ENCODE measurements at places on chromosomes 5 and 9.
A peak's percentile ranks its signal among the peaks of the same experiment; 100 is the strongest.

GRCh38 chr5:55847837-55848236 is 3.3 kb upstream of the IL31RA start:
- peak; percentile 74 for DNase-seq

GRCh38 chr5:127957701-127958239 is 125.8 kb upstream of the SLC12A2 start:
- DNase-seq = no peak

DNA sequence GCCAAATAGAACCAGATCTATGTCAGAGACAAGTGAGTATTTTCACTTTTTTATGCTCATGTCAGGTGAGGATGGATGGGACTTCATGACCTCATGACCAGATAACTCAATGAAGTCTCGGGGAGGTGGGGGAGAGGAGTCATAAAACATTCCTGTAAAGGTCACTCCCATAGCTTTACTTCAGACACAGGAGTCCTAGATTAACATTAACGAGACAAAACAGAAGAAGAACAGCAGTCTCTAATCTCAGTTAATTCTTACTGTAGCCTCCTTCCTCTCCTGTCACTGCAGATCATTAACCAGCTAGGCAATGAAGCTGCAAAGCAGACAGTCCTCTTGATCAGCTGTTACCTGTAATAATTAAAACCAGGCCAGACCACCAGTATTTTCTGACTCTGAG is 11.2 kb downstream of the CRHBP start:
- DNase-seq = no peak

- no peak for DNase-seq
Observed at GRCh38 chr5:144333336-144333920, 162.8 kb downstream of the KCTD16 start.

GRCh38 chr9:19009391-19009965 is 23.5 kb downstream of the SAXO1 start:
- DNase-seq = no peak

- no peak for DNase-seq
Observed at GRCh38 chr5:14066326-14066725, 76.8 kb upstream of the TRIO start.

DNA sequence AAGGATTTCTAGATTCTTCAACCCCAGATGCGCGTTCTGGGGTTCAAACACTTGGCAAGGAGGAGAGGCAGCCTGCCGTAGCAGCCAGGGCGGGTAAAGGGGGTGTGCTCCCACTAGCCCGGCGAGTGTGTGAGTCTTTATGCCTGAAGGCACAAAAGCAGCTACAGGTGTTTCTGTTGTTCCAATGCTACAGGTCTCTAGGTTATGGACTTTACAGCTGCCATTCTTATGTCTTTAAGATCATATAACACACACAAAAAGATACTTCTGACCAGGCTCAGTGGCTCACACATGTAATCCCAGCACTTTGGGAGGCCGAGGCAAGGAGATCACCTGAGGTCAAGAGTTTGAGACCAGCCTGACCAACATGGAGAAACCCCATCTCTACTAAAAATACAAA is 133.6 kb upstream of the RETREG1 start:
- no peak for DNase-seq

GRCh38 chr5:88251048-88251711 is 17.5 kb downstream of the TMEM161B start:
- DNase-seq = peak; percentile 27

DNA sequence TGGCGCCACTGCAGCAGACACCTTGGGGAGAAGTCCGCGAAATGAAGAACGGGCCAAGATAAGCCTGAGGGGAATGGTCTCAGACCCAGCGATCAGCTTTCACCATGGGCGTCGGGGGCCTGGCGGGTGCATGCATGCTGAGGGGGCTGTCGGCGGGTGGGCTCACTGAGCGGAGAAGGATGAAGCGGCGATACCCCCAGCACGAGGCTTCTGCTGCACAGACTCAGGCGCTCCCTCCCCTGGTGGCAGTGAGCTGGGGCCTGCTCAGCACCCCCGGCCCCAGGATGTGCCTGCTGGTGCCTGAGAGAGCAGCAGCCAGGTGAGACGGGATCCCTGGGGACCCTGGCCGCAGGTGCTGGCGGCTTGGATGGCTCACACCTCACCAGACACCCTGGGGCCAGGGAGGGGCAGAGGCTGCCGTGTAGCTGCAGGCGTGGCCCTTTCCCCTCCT is 31.2 kb downstream of the CEP72 start:
- DNase-seq = no peak

DNA sequence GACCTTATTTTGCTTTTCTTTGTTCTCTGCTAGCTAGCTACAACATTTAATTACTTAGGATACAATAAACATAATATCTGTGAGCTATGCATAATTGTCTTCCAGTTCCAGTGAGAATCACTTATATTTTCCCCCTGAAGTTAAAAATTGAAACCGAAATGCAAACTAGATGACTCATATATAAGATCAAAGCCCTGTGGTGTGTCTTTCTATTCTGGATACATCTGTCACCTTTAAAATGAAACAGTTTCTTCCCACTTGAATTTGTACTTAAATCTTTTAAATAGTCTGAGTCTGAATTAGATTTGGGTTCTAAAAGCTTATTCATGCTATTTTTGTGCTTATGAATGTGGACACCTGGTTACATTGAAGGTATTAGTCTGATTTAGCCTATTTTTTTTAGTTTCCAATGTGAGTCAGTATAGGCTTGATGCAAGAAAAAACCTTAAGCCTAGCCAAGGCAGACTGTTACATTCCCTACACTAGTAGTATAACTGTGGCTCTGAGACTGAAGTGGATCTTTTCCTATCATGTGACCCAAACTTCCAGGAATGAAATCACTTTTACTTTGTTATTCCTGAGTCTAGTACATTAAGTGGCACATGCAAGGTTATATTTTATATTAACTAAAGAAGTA is 703.5 kb upstream of the RGMB start:
- peak; percentile 25 for DNase-seq

DNA sequence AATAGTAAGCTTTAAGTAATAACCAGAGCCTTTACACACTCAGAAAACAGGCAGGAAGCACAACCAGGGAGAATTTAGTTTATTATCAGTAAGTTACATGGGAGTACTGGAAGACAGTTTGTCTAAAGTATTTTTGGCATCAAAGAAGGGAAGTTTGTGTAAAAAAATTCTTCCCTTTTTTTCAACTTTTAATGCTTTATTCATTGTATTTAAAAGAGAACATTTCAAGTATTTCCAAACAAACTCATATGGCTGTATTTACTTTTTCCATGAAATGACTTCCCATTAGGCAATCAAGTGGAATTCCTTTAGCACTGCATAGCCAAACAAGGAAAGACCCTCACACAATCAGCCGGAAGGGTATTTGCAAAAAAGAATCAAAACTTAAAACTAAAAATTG is 26.7 kb downstream of the RNF145 start:
- peak; percentile 64 for DNase-seq

GRCh38 chr5:16912080-16912479 is 24.0 kb downstream of the MYO10 start:
- no peak for DNase-seq

DNA sequence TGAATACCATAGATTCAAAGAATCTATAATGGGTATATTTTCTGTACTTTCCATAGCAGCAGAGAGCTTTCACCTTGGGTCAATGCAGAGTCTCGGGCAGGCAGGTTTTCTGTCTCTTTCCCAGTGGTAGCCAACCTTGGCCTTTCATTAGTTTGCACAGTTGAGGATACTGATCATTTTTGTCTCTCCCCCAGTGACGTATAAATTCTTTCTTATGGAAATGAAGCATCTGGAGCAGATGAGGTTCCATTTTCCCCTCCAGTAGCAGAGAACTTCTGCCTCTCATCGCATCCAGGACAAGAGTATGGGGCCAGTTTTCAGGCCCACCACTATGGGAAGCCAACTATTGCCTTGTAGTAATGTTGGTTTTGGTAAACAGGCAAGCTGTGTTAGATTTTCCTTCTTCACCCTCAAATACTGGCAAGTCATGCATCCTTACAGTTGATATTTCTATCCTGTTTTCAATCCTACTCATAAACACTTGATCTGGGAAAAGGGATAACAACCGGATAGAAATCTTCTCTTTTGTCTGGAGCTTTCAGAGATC is 845.2 kb upstream of the CDH18 start:
- DNase-seq = no peak

- DNase-seq = no peak
Observed at GRCh38 chr9:104961701-104962359, 33.9 kb upstream of the ABCA1 start.

- peak; percentile 22 for DNase-seq
Observed at GRCh38 chr5:17056141-17056631, 120.1 kb upstream of the MYO10 start.

GRCh38 chr9:131605770-131606590 is 60.7 kb downstream of the PRRT1B start:
- DNase-seq = peak; percentile 15

DNA sequence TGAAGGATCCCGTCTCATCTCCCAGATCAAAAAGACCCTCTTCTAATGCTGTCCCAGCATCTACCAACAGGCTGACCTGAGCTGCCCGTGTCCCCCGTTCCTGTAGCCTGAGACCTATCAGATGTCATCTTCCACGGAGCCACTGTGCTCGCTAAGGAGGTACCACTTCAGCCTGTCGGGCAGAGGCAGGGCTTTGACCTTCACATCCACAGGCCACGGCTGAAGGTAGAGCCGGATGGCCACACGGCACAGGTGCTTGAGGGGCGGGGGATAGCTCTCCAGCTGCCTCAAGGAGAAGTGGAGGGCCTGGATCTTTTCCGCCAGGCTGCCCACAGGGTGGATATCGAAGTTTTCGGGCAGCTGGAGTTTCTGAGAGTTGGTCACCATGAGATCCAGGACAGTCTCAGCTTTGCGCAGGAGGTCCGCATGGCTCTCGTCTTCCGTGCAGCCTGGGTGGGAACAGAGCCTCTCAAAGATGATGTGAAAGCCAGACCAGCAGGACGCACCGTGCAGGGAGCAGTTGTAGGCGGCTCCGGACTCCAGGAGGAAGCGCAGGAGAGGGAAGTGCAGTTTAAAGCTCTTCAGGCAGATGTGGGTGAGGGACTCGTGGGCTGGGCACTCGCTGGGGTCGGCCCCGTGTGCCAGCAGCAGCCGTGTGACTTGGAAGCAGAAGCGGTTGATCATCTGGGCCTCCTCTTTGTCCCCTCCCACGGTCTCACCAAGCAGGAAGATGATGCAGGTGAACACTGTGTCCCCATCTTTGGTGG is 4.1 kb downstream of the ASB6 start:
- DNase-seq = no peak

DNA sequence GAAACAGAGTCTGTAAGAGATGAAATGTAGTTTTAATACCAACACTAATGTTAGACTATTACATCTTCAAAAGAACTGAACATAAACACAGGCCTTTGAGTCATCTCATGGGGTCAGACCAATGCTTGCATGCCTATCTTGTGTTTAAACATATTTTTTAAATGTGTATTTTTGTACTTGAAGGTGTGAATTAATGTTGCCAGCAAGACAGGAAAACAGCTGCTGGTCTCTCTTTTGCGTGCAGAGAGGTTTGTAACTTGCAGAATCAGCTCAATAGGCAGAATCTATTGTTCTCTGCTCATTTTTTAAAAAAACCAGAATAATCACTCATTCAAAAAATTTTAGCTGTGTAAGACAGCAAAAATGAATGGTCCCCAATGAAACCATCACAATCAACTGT is 180.2 kb downstream of the ALDH1A1 start:
- no peak for DNase-seq

DNA sequence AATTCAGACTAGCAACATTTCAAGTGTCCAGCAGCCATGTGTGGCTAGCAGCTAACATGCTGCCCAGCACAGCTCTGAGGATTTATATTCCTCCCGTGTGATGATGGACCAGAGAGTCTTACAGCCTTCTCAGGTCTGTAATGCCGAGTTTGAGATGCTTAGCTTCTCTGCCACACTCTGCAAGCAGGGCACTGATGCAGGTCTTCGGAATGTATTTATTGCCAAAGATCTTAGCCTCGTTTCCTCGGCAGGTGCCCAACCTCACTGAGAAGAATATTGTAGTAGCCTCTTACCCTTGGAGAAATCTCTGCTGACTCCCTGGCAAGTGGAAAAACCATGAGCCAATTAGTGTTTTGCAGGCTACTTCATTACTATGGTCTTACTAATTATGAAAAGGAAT is 3.7 kb upstream of the RAI14 start:
- no peak for DNase-seq

- no peak for DNase-seq
Observed at GRCh38 chr5:69167493-69167855, 524 bp downstream of the CCNB1 start.

- DNase-seq = no peak
Observed at GRCh38 chr5:39164016-39164415, 55.3 kb downstream of the FYB1 start.

- no peak for DNase-seq
Observed at GRCh38 chr9:36092509-36093215, 43.9 kb upstream of the GLIPR2 start.

GRCh38 chr5:92429646-92430045 is 1046.5 kb upstream of the ARRDC3 start:
- DNase-seq = no peak

GRCh38 chr9:133135146-133135745 is 14.2 kb upstream of the RALGDS start:
- peak; percentile 89 for DNase-seq

DNA sequence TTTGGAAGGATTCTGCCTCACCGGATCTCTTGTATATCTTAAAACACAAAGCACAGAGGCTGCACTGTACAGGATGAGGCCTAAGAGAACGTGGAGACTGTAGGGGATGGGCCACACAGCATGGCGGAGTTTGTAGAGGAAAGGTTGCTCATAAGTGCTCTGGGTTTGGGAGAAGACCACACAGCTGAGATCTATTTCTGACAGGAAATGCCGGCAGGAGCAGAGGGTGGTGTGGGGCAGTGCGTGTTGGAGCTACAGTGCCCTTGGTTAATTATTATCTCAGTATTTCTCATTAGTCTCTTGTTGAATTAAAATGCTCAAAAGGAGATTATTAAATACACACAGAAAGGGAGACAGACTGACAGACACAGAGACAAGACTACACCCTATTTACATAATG is 9.6 kb downstream of the PALM2AKAP2 start:
- DNase-seq = peak; percentile 51

DNA sequence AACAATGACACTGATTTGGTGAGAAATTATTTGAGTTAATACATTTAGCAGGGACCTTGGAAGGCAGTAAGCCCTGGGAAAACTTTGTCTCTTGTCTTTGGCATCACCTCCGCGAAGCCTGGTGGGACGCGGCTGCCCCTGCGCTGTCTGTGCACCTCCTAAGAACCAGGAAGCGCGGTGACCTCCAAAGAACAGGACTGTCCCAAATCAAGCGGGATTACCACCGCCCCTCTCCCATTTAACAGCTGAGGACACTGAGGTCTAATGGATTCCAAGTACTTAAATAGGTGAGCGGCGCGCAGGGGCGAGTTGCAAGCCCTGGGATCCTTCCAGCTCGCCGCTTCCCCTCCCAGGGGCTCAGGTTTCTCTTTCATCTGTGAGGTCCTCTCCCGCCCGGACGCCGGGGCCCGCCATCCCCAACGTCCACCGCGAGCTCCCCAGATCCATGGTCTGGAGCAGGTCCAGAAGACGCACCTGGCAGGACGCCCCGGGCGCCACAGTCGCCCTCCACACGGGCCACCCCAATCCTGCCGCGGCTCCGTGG is 432 bp downstream of the STARD4 start:
- DNase-seq = peak; percentile 24

GRCh38 chr5:147081311-147081764 is 153.5 kb upstream of the STK32A start:
- DNase-seq = no peak
